ENCODE measurements at places on chromosomes 4 and X.

GRCh38 chrX:19907794-19908193, 20.4 kb upstream of the SH3KBP1 start:
- DNase-seq = no peak

- no peak for DNase-seq
Measured at GRCh38 chrX:3514996-3515395, 168.5 kb upstream of the MXRA5 start.

DNA sequence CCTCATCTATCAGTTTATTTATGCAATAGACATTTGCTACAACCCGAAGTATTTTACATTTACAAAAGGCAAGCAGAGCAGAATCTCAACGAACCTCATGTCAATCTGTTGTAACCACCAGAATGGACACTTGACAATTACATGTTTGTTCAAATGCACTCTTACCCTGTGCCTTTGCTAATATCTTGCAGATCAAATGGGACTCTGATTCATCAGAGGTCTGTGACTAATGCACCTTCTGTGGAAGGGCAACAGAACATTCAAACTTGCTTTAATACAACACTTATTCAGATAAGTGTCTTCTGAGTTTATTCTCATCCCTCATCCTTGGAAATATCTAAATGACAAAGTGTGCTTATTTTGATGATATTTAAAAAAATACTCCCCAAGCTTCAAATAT, 644.7 kb upstream of the PCDH10 start:
- DNase-seq = no peak

DNA sequence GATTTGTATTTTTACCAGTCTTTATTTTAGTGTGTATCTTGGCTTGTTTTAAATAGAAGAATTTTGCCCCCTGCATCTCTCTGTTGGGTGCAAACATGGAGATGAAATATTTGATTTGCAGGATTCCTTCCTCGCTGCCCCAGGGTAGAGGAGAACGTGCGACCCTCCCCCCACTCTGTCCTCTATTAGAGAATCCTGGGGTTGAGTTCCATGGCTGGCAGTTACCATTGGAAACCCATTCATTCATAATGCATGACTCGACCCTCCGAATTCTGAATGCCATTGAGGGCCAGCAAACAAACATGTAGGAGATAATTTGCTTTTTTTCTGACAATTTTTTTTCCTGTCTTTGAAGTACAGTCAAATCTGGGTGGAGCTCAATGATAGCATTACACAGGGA, 53.7 kb downstream of the TRIM2 start:
- DNase-seq = no peak

- no peak for DNase-seq
Measured at GRCh38 chr4:68410643-68411042, 36.6 kb upstream of the TMPRSS11E start.

DNA sequence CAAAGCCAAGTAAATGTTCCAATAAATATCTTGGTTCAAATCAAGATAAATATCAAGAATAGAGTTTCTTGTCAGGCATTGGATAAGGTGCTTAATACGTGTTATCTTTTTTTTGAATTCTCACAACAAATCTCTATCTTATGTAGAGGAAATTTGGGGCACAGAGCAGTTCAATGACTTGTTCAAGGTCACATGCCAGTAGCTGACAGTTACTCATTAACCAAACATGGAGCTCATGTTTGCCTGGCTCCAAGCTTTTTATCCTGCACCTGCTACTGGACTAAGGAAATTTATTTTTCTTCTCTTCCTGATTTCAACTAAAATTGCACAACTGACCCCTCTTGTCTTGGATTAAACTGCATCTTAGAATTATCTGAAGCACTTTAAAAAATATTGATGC, 76.3 kb downstream of the ATP10D start:
- no peak for DNase-seq

All from right renal cortex interstitium (tissue), 3 donors.